ENCODE measurements at places on chromosomes 6 and 20.

DNA sequence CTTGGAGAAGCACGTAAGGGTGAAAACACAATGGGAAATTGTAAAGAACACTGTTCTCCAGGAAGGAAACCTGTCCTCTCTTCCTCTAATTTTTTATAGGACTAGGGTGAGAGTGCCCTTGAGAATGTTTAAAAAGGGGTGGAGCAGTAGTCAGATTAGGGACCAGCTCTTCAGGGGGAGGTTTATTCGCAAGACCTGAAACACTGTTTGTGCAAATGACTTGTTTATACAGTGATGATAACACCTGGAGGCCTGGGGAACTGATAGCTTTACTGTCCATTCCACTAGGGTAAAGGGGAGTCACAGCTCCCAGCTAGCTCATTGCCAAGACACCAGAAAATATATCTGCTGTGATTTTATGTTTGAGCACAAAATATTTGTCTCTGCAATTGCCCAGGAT, 8.1 kb upstream of the FUT9 start:
- DNase-seq, result no peak

DNA sequence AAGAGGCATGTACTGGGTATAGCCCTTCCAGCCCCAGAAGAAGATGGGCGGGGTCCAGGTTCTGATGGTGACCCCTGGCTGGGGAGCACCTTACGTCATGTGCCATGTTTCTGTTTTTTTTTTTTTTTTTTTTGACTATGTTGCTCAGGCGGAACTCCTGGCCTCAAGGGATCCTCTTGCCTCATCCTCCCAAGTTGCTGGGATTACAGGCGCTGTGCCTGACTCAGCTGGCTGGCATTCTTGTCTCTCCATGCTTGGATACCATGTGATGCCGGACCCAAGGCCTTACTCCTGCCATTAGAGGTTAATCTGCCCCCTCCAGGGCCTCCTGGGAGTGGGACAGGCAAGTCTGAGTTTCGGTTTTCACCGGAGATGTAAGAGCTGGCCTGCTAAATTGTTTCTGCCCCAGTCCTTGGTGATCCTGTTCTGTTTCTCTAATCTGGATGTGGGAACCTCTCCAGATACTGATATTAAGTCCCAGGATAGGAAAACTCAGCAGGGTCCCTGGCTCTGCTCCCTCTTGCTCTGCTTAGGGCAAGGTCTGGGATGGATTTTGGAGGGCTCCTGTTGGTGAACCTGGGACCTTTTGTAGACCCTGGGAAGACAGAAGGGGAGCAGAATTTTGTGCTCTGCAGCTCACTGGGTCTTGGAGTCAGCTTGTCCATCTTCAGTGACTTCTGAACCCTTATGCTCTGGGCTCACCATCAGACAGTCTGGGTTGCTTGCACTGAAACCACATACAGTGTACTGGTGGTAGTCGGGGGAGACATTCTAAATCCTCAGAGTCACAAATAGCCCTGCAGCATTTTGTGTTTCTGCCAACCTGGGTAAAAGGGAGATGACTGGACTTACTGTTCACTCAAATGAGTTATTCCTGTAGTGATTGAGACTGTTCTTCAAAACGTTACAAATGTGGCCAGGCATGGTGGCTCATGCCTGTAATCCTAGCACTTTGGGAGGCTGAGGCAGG, 45.1 kb downstream of the PTK7 start:
- no peak for DNase-seq

DNA sequence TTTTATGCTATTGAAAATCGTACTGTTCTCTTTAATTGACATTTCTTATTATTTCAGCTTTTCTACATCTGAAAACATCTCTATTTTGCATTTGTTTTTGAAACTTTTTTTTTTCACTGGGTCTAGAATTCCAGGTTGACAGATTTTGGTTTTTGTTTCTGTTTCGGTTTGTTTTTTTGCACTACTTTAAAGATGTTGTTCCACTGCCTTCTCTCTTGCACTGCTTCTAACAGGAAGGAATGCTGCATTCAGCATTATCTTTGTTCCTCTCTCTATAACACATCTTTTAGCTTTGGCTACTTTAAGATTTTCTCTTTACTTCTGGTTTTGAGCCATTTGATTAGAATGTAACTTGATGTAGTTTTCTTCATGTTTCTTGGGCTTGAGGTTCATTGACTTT, 20.1 kb upstream of the SLC17A1 start:
- DNase-seq, result no peak

GRCh38 chr6:28105245-28105639, 19.2 kb upstream of the ZSCAN16 start:
- no peak for DNase-seq

- no peak for DNase-seq
Observed at GRCh38 chr6:70241991-70242420, 60.9 kb downstream of the COL9A1 start.

- DNase-seq, result no peak
Observed at GRCh38 chr6:48564036-48564820, 453.2 kb upstream of the PTCHD4 start.

GRCh38 chr6:63458480-63459115, 113.7 kb upstream of the LOC128125822 start:
- DNase-seq, result no peak

DNA sequence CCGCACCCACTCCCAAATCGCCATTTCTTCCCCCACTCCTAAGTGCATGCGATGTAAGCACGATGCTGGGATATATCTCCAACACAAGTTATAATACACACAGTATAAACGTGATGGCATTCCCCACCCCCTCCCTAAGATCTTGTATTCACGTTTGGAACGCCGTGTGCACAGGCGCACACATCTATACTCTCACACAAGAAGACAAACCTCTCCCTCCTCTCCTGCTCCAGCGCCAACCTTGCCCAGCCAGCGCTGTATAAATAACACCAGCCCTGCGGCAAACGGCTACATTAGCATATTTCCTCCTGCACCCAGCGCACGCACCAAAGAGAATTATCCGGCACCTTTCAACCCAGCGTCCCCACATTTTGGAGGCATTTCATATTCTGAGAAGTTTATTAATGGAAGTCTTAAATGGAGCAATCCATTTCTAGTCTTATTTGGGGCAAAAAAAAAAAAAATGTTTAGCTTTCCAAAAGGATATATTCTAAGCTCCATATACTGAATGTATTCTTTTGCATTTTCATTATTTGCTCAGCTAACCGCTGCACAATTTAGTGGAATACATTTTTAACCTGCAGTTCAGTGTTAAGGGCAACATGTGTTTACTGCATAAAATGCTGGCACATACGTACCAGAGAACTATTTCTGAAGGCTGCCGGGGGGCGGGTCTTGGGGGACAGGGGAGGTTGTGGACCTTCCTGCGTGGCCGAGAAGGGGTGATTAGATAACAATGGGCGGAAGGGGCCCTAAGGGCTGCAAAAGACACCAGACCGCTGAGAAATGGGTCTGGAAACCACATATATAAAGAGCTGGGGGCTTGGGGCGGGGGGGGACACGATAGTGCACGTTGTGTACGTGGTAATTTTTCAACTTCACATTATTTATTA, 1.1 kb upstream of the SLC22A23 start:
- DNase-seq, result peak; percentile 6

GRCh38 chr6:161922631-161923119, 648.8 kb upstream of the AGPAT4 start:
- no peak for DNase-seq

- DNase-seq, result no peak
Observed at GRCh38 chr20:49595811-49596561, 28.0 kb upstream of the PTGIS start.

- DNase-seq, result no peak
Observed at GRCh38 chr6:130978180-130978579, 84.9 kb downstream of the EPB41L2 start.

DNA sequence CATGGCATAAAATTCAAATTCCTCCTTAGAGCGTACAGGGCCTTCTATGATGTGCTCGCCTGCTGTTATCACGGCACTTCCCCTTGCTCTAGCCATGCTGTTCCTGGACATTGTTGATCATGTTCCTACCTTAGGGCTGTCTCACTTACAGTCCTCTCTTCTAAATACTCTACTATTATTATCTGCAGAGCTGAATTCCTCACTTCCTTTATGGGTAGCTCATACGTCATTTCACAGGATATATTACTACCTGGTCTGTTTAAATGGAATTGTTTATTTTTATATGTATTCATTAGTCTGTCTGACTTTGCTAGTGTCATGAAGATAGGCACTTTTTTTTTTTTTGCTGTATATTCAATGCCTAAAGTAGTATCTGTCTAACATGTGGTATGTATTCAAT, 94.7 kb upstream of the FLRT3 start:
- no peak for DNase-seq

- no peak for DNase-seq
Observed at GRCh38 chr6:115948751-115949150, 111.9 kb downstream of the FRK start.

- DNase-seq, result no peak
Observed at GRCh38 chr20:46799781-46800408, 90.4 kb downstream of the SLC2A10 start.

DNA sequence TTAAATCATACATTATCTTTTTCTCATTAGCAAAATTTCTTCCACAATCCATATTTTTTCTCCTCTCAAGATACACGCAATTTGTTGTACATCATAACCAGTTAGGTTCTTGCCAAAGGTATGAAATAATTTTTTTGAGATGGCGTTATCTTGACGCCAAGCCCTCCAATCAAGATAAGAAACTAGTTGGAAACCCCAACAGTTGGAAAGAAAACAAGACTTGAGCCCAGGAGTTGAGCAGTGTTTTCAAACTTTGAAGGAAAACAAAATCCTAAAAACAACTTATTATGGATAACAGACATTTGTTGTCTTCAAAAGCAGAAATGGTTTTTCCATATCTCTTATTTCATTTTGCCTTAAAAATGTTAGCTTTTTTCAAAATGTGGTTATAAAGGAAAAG, 184.8 kb downstream of the SLC24A3 start:
- DNase-seq, result no peak

DNA sequence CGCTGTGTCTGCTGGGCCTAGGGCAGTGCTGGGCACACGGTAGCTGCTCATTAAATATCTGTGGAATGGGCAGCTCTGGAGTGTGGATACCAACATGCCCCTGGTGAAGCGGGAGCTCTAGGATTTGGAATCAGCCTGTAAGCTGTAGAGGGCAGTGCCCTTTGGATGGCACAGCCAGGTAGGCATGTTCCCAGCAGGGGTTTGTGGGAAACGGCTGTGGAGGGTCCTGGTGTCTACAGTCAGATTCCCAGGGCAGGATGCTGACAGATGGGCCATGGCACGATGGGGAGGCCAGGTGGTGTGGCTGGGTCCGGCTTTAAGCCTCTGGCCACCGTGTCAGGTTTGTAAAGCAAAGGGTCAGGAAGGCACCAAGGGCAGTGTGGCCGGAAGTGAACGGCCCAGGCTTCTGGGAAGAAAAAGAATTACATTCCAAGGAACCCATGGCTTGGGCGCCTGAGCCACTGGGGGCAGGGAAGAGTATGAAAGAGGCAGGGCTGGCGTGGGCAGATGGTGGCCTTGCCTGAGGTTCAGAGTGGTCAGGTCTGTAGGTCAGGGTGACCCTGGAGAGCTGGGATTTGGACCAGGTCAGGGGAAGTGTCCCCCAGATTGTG, 44.8 kb downstream of the UBE2V1 start:
- no peak for DNase-seq

GRCh38 chr6:50848989-50849795, 30.5 kb downstream of the TFAP2B start:
- DNase-seq, result no peak

GRCh38 chr6:139262519-139263300, 29.1 kb downstream of the TXLNB start:
- DNase-seq, result no peak

DNA sequence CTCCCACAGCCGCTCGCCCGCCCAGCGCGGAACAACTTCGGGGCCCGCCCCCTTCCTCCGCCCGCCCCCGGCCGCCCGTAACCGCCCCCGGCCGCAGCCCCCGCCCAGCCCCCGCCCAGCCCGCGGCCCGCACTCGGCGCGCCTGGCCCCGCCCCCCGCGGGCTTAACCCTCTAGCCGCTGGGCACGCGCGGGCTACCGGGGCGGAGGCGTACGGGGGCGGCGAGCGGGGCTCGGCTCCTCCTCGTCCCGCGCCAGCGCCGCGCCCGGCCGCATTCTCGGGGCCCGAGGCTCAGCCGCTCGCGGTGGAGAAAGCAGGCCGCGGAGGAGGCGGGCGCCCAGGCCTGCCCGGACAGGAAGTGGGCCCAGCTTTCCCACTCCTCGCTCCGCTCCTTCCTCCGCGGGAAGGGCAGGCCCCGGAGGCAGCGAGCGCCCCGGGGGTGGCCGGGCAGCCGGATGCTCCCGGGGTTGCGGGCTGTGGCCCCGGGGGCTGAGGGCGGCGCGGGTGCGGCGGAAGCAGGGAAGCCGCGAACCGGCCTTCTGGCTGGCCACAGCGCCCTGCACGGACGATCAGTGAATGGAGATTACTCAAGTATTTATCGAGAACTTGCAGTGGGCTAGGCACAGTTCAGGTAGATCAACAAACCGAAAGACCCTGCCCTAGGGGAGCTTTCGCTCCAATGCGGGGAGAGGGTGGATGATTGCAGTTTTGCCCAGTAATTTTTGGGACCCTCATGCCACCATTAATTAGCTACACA, at the start of gene TRAM2:
Gene TRAM2 (minus strand): TSS at position 39 of the 756 bp plus-strand sequence. CDS start 145 bp downstream, outside the sequence.
- peak; percentile 79 for DNase-seq

DNA sequence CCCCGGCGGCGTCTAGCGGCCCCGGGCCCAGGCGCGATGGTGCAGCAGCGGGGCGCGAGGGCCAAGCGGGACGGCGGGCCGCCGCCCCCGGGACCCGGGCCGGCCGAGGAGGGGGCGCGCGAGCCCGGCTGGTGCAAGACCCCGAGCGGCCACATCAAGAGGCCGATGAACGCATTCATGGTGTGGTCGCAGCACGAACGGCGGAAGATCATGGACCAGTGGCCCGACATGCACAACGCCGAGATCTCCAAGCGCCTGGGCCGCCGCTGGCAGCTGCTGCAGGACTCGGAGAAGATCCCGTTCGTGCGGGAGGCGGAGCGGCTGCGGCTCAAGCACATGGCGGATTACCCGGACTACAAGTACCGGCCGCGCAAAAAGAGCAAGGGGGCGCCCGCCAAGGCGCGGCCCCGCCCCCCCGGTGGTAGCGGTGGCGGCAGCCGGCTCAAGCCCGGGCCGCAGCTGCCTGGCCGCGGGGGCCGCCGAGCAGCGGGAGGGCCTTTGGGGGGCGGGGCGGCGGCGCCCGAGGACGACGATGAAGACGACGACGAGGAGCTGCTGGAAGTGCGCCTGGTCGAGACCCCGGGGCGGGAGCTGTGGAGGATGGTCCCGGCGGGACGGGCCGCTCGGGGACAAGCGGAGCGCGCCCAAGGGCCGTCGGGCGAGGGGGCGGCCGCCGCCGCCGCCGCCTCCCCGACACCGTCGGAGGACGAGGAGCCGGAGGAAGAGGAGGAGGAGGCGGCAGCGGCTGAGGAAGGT, 715 bp downstream of the SOX12 start:
- peak; percentile 39 for DNase-seq

GRCh38 chr6:20415304-20415703, 13.6 kb downstream of the E2F3 start:
- no peak for DNase-seq
